ENCODE measurements at places on chromosomes 16 and 17. TPM values are rescaled to one million over a fixed set of nuclear protein-coding genes. Genes with fewer than 3 reads are reported as not detected.

Gene QRICH2
- 3.7 TPM for total RNA-seq

Gene VMP1
- total RNA-seq = 114 TPM

Gene MT1X
- total RNA-seq = 35.4 TPM

Gene SNN
- 31.8 TPM for total RNA-seq

Gene TEKT1
- total RNA-seq = not detected

Gene CES5A
- not detected for total RNA-seq

Gene EPOP
- total RNA-seq = 7.2 TPM

Gene CBLN1
- not detected for total RNA-seq

Gene RAD51C
- total RNA-seq = 40.0 TPM

Gene IRX5
- not detected for total RNA-seq

Gene GIT1
- total RNA-seq = 73.3 TPM

DNA sequence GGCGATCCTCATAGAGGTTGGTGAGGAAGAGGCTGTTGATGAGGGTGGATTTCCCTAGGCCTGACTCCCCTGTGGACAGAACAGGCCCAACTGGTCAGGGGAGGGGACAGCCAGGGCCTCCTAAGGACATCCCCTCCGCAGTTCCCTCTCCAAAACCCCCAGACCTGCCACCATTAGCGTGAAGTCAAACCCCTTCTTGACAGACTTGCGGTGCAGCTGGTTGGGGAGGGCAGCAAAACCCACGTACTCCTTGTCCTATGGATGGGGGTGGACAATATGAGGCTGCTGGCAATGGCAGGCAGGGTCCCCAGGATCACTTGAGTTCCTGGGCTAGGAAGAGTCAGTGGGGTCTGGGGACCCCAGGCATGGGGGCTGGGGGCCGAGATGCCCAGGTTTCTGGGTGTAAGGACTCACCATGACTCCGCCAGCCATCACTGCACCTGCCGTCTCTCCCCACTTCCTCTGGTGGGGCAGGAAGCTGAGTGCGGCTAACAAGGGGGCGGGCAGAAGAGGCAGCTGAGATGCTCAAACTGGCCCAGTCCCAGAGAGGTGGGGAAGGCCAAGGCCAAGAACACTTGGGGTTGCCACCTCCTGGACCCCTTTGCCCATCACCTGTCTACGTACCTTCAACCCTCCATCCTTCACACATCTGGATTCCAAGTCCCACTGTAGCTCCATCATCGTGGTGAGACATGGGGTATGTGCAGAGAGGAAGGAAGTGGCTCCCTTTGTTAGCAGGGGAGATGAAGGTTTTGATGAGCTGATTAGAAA is at the start of gene SEPTIN1:
SEPTIN1 (minus strand) TSS at position 451 of the 771 bp plus-strand sequence; CDS start at position 432, 19 bp downstream.
- peak; percentile 84 for DNase-seq

GRCh38 chr16:24141466-24141865 is 114.7 kb upstream of the CACNG3 start:
- DNase-seq = no peak

- no peak for DNase-seq
Observed at GRCh38 chr17:4525691-4526397, 27.2 kb downstream of the SPNS2 start.

DNA sequence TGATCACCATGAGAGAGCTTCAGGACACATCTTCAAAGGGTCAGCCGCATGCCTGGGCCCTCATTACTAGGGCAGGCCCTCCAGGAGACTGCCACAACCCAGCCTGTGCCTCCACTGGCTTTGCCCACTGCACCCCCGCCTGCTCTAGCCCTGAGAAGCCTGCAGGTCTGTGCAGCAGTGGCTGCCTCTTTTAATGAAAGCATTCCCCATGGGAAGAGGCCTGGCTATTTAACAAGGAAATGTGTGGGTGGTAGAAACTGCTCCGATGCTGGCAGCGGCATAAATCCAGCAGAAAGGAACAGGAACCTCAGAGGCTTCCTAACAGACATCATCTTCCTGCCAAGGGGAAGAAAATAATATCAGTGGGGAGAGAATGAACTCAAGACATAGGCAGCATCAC is 375 bp upstream of the KRT32 start:
- no peak for DNase-seq

- DNase-seq = peak; percentile 7
Observed at GRCh38 chr17:64378890-64379354, 11.7 kb downstream of the PECAM1 start.

GRCh38 chr17:34154961-34155730 is 99.9 kb upstream of the CCL2 start:
- no peak for DNase-seq

DNA sequence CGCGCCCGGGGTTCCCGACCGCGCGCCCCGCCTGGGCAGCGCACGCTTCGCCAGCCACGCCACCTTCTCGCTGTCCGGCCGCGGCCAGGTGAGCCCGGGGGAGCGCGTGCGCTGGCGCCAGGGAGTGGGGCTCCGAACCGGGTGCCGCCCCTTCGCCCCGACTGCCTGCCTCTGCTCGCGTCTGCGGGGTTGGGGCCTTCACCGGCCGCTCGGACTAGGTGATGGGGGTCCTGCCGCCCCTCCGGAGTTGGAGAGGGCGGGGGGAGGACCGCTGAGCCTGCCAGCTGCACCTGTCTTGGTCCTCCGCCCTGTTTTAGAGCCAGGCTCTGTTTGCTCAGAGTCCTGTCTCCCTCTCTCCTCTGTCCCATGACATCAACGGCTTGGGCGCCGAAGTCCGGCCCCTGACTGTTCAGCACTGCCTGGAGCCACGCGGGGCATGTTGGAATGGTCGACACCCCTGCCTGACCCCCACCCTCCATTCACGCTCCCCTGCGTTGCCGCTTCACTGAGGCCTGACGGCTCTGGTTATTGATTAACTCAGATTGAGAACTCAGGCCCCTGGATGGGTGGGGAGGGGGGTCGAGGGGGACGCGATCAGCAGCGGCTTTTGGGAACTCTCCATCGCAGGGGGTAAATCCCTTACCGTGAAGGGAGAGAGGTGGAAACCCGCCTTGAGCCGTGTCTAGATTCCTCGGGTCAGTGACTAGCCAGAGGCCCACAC is 748 bp downstream of the SMTNL2 start:
- DNase-seq = no peak

GRCh38 chr16:80816356-80816755 is 12.0 kb upstream of the CDYL2 start:
- DNase-seq = no peak

DNA sequence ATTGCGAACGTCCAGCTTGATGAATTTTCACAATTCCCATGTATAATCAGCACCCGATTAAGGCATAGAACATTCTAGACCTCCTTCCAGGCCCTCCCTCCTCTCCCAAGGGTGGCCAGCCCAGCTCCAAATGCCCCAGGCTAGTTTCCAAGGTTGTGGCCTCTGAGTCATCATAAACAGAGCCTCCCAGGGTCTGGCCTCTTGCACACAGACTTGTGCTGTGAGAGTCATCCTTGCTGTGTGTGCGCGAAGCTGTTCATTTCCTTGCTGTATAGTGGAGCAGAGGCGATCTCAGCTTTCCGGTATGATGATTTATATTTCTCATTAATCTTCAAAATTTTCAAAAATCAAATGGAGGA is 20.5 kb upstream of the JPH3 start:
- DNase-seq = no peak

DNA sequence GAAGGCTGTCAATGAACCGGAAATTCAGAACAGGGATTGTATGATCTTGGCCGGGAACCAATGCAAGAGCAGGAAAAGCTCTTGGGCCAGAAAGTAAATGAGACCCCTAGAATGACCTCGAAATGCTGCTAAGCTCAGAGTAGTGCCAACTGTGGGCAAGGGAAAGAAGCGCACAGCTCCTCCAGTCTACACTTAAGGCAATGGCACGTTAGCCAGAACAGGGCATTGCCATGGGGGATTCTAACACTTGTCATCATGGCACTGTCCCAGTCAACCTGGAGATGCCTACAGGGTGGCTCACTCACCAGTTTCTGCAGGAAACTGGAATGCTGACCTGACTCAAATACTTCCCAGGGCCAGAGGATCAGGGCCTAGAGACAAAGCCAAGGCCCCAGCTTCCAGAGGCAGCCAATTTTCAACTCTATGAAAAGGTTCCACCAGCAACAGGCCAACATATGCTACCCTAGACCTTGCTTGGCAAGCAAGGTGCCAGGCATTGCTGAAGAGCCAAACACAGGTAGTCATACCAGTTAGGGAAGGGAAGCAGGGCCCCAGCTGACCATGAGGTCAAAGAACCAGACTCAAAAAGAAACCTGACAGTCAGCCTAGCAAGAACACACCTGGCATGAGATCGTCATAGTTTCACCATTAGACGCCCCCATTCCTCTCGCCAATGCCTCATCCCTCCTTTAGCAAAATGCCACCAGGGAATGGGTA is 34.9 kb downstream of the ARHGAP17 start:
- no peak for DNase-seq

- no peak for DNase-seq
Observed at GRCh38 chr17:2405247-2405926, 4.5 kb upstream of the MNT start.

- DNase-seq = no peak
Observed at GRCh38 chr16:19094542-19095365, 19.0 kb upstream of the ITPRIPL2 start.

DNA sequence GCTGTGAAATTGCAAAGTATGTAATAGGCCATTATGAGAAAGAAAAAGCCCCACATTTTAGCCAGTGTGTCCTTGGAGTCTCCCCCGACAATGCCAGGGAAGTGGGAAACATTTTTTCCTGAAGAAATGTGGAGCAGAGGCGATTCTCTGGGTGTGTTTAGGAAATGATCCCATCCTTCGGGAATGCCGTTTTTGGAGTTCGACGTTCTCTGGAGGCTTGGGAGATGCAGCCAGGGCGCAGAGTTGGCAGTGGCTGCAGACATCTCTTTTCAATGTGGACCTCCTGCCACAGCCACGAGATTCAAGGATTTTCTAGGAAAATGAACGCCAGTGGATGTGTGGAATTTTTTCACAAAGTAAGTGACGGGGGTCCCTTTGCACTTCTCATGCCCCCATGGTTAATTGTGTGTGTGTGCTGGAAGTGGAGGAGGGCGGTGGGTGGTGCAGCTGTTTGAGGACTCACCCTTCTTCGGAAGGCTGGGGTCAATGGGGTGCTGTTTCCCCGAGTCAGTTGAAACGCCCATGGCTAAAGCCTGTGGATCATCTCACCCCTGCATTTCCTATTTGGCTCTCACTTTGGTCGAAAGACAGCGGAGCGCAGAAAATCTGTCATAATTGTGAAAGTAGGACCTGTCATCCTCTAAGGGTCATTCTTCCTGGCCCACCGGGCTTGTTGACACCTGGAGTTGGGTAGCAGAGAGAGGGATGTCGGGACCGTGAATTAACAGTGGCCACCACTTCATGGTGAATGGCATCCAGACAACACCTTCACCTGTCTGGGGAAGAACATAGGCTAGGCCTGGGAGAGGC is 73.2 kb downstream of the CMIP start:
- DNase-seq = no peak

DNA sequence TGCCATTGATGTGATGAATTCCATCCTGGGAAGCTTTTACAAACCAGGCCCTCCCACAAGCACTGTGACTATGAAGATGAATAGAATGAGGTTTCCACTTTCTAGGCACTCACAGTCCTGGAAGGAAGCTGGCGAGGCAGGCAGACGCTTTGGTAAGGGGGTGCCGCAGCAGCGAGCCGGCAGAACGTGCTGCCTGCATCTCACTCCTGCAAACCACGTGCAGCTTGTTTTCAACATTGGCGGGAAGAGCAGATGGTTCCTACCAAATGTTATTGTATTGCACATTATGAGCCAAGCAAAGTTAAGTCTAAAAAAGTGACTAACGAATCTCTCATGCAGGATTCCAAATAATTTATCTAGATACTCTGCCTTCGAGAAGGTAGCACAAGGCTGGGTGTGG is 3.7 kb upstream of the DNAI2 start:
- DNase-seq = no peak

DNA sequence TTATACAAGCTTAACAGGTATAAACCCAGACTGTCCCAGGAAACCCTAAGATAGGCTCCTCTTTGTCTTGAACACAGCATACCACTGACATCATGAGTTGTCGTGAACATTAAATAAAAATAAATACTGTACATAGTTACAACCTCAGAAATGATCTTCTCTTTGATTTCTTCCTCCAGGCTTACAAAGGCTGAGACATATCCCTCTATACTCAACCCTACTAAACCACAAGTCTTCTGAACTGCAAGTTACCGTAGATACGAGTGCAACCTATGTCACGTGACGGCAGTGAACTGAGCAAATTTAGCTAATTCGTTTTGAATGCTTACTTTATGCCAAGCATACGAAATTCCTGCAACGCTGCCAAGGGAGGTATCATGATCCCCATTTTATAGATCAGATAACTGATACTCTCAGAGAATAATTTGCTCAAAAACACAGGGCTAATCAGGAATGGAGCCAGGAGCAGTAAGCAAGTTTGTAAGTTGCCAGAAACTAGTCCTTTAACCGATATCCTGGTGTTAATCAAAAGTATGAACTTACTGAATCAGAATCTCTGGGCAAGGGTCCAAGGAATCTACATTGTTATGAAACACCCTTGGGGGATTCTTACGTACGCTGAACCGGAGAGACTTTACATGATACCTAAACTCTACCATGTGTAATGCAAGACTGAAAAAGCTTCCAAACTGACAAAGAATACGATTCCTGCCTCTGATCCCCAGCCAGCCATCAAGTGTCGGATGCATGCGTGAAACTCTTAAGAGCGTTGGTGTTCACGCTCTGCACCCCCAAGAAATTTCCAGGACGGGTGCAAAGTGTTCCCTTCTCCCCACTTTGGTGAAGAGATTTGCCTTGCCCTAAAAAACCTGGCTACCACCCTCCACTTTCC is 106.2 kb downstream of the XYLT1 start:
- no peak for DNase-seq

GRCh38 chr17:45782889-45783592 is 1.1 kb upstream of the CRHR1 start:
- peak; percentile 60 for DNase-seq

GRCh38 chr16:88503374-88503770 is 50.3 kb downstream of the ZFPM1 start:
- DNase-seq = no peak

DNA sequence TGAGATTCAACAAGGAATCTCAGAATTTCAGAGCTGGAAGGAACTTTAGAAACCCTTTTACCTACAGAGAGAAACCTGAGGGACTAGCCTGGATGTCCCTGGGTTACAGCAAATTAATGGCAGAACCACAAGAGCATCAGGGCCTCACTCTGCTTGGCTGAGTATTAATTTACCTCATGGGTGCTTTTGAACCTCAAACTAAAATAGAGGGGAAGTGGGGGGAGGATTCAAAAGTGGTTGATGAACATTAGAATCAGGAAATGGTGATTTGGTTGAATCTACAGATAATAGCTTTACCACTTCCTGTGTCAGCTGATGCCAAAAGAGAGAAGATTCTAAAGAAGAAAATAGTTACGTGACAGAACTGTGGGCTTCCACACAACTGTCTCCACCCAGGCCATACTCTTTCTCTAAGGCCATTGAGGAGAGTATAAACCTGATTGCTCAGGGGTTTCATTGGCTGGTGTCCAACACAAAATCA is 11.3 kb upstream of the SKAP1 start:
- DNase-seq = no peak

DNA sequence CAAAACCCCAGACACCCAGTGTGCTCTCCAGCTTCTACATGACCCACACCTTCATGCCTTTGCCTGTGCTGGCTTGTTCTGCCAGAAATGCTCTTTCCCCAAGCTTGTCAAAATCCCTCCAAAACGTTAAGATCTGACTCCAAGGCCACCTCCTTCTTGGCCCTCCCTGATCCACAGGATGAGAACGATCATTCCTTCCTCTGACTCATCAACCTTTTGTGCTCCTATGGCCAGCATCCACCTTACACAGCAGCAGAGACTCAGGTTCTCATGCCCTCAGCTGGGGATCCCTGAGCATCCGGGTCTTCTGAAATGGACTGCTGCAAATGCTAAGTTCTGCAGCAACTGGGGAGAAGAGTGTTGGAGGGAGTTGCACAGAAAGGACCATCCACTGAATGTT is 2.9 kb downstream of the ZBTB4 start:
- DNase-seq = no peak

All from activated naive CD8-positive, alpha-beta T cell treated with anti-CD3 and anti-CD28 coated beads, Interleukin-2, amount 10 ng/mL, durations not matched to agents 7 days and 5 days (primary cell).